ENCODE measurements at places on chromosomes 4 and X.

GRCh38 chr4:75723163-75724065 lies 963 bp upstream of the USO1 start:
- no peak for DNase-seq

GRCh38 chr4:159069922-159070321 lies 33.0 kb upstream of the RAPGEF2 start:
- no peak for DNase-seq

DNA sequence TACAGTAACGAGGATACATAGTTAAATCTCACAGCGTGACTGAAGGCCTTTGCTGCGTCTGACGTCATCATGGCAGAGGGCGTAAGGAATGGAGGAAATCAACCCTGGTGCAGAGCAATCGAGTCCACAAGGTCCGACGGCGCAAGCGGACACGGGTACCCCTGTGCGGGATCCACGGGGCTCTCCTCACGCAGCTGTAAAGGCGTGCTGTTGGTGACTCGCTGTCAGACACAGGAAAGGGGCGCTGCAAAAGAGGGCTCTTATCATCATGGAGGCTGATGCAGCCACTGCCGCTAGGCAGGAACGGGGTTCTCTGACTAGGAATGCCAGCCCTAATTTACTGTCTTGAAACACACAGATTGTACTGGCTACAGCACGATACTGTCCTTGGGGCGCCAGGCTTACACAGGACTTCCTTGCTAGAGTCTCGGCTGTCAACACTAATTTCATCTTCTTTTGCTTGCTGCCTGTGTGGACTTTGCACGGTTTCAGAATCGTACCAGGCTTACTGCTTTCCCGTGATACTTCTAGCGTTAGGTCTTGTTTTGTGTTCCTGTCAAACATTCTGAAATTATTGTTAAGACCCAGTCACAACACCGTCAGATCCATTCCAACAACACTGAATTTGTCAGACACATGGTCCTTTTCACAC lies 13.6 kb downstream of the RNF212 start:
- no peak for DNase-seq

- DNase-seq, result no peak
These were observed 127.4 kb downstream of the ANAPC10 start for GRCh38 chr4:144970597-144970996.
